A549 (cell line): ENCODE measurements at places on chromosomes 2 and 18.

- no peak for DNase-seq
These were observed 2.8 kb downstream of the GCFC2 start for GRCh38 chr2:75707901-75708300.

DNA sequence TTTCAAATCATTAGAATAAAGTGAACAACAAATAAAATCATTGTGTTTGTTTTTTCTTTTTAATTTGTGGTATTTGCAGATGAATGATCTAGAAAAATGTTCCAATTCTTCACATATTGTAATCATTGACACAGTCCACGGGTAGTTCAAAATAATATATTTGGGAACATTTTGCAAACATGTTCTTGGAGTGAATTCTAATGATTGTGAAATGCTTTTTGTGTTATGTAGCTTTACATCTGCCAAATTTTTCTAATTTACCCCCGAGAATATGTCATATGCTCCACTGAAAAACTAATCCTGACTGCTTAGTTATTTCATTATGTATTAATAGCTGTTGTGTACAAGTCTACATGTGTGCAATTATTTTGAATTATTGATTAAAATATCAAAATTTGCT lies 1468.4 kb upstream of the NXPH2 start:
- no peak for DNase-seq

DNA sequence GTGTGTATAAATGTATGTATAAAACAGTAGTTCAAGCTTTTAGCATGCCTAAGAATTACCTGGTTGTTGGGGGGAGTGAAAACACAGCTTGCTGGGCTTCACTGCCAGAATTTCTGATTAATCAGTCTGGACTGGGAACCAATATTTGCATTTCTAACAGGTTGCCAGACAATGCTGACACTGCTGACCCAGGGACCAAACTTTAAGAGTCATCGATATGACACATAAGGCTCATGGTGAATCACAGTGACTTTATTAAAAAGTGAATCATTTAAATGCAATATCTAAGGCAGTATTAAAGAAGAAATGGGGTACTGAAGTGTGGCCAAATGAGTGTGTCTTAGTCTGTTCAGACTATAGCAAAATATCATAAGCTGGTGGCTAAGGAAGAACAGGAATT lies 195.9 kb upstream of the DTNA start:
- DNase-seq, result no peak

- DNase-seq, result no peak
These were observed 42.7 kb upstream of the ZDBF2 start for GRCh38 chr2:206231669-206232286.

- DNase-seq, result no peak
These were observed 102.4 kb downstream of the COL3A1 start for GRCh38 chr2:189076572-189076971.

- no peak for DNase-seq
These were observed 95.6 kb downstream of the SH3BP4 start for GRCh38 chr2:235047171-235048160.

DNA sequence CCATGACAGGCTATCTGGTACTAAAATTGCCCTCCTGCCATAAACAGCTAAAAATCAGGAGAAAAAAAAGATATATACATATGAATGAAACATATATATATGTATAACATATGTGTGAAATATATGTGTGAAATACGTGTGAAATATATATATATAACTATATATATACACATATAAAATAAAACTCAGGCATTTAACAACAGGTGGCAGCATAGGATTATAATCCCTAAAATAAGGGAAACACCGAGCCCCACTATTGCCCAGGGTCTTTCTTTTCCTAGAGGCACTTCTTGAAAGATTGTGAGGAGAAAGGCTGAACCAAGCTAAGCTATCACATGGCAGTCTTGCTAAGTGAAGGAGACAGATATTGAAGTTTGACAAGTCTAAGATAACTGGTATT lies 65.9 kb upstream of the CYTIP start:
- no peak for DNase-seq

- DNase-seq, result no peak
These were observed 209.2 kb upstream of the DCC start for GRCh38 chr18:52130624-52131301.

DNA sequence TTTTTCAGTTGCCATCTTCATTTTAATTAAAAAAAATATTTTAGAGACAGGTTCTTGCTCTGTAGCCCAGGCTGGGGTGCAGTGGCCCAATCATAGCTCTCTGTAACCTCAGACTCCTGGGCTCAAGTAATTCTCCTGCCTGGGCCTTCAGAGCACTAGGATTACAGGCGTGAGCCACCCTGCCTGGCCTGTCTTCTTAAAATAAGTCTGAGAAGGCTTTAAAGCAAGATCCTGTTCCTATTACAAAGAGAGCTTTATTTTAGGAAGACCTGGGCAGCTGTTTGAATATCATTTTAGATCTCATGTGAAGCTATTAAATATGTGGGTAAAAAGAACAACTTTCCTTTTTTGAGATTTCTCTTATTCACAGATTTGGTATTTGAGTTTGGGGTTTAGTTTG lies 1.5 kb downstream of the FAM228A start:
- DNase-seq, result no peak

GRCh38 chr2:195647302-195647701 lies 9.7 kb upstream of the SLC39A10 start:
- no peak for DNase-seq

DNA sequence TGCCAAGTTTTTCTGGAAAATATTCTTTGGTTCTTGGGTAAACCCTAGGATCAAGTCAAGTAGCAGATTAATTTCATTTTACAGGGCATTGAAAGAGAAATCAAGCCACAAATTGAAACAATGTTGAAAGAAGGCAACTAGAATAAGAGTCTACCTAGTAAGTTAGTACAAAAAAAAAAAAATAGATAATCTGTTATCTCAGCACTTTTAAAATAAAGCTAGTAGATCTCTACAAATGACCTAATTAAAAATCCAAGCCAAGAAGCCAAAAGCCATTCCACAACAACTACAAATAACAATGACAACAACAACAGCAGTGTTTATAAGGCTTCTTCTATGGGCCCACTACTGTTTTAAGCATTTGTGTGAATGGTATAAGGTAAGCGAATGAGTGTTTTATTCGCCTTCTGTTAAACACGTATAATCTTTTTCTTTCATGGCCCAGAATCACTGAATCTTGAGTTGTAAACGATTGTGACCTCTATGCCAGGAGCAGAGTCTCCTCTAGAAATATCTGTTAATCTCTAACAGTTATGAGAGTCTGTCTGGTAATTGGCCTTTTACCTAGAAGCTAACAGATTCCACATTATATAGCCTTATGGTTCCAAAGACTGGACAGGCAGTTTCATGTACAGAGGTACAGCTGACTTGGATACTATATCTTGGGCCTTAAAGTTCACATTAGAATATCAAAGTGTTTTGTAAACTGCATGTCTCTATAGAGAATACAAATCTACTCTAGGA lies 28.6 kb upstream of the CUL3 start:
- no peak for DNase-seq

- DNase-seq, result no peak
These were observed 34.0 kb downstream of the SH3RF3 start for GRCh38 chr2:109162999-109163398.

- no peak for DNase-seq
These were observed 140.9 kb upstream of the CRIM1 start for GRCh38 chr2:36214691-36215090.

DNA sequence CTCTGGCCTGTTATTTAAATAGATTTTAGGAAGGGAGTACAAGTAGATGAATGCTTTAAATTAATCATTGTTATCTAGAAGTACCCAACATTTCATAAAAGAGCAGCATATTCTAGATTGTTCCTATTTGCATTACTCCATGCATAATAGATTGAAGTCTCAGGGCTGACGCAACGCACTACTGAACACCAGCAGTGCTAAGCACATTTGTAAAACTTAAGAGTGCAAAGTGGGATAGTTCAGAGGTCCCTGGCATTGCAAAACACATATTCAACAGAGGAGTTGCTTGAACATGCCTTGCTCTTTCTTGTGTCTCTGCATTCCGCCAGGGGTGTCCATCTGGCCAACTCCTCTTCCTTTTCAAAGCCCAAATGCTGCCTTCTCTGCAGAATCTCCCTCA lies 22.3 kb downstream of the CDKL4 start:
- DNase-seq, result no peak

GRCh38 chr2:165561516-165561915 lies 92.0 kb downstream of the CSRNP3 start:
- DNase-seq, result no peak

GRCh38 chr18:69727912-69728572 lies 219.6 kb downstream of the CD226 start:
- DNase-seq, result no peak

DNA sequence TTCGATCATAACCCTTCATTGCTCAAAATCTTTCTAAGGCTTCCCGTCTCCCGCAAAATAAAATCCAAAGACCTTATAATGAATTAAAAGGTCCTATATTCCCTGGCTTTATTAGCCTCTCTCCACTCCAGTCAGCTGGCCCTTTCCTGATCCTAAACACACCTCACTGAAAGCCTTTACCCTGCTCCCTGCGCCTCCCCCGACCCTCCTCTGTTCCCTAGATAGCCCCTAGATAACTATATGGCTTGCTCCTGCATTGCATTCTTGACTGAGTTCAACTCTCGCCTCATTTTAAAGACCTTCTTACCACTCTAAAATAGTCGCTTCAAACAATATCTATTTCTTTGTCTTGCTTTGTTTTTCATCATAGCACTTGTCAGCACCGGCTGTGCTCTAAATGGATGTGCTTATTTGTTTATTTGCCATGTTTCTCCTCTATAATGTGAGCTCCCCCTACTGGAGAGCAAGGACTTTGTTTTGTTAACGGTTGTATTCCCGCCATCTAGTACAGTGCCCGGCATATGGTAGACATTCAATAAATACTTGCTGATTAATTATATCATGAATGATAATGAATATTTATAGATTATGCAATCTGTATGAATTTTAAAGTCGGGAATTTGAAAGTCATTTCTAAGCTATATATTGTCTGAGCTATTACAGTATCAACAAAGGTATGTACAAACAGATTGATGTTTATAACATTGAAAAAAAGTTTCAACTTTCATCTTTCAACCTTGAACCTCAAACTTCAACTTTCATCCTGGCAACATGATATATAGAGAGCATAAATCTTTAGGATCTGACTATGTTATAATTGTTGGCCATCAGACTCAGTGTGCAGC lies 32.4 kb upstream of the VIT start:
- DNase-seq, result peak; percentile 85

DNA sequence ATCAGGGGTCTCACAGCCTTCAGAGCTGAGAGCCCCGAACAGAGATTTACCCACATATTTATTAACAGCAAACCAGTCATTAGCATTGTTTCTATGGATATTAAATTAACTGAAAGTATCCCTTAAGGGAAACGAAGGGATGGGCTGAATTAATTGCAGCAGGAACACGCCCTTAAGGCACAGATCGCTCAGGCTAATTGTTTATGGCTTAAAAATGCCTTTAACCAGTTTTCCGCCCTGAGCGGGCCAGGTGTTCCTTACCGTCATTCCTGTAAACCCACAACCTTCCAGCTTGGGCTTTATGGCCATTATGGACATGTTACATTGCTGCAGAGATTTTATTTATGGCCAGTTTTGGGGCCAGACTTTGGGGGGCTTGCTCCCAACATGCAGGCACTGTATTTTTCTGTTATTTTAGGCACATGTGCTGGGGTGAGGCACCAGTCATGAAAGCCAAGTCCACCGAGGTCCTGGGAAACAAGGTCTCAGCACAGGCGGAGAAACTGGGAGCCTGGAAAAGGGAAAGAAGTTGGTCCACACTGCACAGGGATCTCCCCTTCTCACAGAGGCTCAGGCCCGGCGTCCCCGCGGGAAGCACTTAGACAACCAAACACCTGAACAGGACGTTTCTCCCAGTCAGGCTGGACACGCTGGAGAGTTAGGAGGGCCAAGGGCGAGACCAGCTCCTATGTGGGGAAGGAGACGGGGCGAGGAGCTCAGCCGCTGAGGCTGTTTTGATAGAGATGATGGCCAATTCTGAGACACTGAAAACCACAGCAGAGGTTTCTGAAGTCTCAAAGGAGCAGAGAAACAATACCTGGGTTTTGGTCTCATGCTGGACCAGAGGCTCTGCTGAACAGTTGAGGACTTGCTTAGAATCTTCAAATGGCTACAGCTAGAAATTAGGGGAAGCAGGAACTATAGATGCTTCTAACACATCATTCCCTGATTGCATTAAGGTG lies 86.7 kb downstream of the TMEM18 start:
- DNase-seq, result no peak

- DNase-seq, result no peak
These were observed 62.6 kb upstream of the RPL31 start for GRCh38 chr2:100939445-100939844.

- no peak for DNase-seq
These were observed 167.4 kb downstream of the DPP10 start for GRCh38 chr2:114609801-114610200.

DNA sequence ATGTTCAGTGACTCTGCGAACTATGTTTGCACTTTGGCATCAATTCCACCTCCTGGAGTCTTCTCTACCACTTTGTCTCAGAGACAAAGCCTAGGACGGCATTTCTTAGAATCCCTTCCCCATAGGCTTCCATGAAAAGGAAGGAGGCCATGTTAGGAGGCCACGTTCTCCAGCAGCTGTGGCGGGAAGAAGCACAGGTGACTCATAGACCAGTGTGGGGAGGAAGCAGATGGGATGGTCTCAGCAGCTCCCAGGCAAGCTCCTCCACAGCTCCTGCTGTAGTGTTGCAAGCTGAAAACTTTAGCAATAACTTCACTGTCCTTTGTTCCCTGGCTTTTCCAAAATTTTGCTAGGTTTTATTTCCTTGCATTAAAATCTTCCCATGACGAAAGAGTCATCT lies 781.3 kb upstream of the ID2 start:
- no peak for DNase-seq

GRCh38 chr2:173037245-173038120 lies 38.2 kb upstream of the MAP3K20 start:
- no peak for DNase-seq

DNA sequence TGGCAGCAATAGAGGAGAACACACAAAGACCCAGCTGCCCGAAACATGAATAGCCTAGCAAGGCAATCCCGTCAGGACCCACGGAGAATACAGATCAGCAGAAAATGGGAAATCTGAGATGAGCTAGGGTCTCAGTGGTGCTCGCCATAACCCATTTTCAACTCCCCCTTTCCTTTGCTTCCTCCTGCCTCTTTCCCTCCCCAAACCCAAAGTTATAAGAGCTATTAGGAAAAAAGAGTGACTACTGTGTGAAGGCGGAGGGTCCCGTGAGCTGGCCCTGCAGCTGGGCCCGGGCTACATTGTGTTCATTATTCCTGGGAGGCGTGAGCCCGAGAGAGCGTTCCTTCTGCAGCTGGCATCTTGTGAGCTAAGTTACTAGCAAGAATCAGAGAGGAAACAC lies 118.4 kb downstream of the PID1 start:
- no peak for DNase-seq

- no peak for DNase-seq
These were observed 35.5 kb upstream of the PTH2R start for GRCh38 chr2:208370881-208371633.

DNA sequence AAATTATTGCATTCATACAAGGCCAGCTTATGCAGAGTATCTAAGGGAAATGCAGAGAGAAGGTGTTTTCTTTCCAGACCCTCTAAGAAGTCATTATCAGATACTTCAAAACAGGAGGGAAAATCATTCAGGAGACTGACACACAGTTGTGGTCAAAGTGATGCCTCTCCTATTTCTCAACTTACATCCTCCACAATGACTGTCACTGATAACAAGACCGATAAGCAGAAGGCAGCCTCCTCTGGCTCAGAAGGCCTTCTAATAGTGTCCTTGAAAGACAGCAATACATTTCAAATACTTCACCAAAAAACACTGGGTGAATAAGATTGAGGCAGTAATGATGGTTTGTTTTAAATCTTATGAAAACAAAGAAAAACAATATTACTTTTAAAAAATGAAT lies 199.7 kb downstream of the PIEZO2 start:
- DNase-seq, result no peak
